ENCODE measurements at places on chromosomes 11 and 22. TPM values are rescaled to one million over a fixed set of nuclear protein-coding genes. Genes with fewer than 3 reads are reported as not detected.

Gene SCGB1A1
- total RNA-seq: not detected

Gene SYNGR1
- not detected for total RNA-seq

- H3K4me1 ChIP-seq: peaks cover 51% of the 10 kb centered on the region
- H3K27me3 ChIP-seq: no peaks in the 10 kb centered on the region
Observed at GRCh38 chr11:95154514-95154913, 64.9 kb downstream of the ENDOD1 start.

GRCh38 chr22:35491908-35492380 is 48.7 kb upstream of the RASD2 start:
- H3K4me3 ChIP-seq: no peak overlapping the region
- H3K4me1 ChIP-seq: no peaks in the 10 kb centered on the region
- H3K27ac ChIP-seq: no peak overlapping the region
- H3K27me3 ChIP-seq: peaks cover 4% of the 10 kb centered on the region
- no peak for DNase-seq
- H3K36me3 ChIP-seq: no peaks in the 10 kb centered on the region

DNA sequence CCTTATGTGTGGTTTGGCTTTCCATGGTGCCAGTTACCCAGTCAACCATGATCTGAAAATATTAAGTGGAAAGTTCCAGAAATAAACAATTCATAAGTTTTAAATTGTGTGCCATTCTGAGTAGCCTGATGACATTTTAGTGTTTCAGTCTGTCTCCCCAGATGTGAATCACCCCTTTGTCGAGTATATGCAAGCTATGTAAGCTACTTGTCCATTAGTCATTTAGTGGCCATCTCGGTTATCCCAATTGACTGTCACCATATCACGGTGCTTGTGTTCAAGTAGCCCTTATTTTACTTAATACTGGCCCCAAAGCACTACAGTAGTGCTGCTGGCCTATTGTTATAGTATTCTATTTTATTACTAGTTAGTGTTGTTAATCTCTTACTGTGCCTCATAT is 44.9 kb downstream of the ATG16L2 start:
- no peak overlapping the region for H3K27ac ChIP-seq
- peaks cover 3% of the 10 kb centered on the region for H3K4me1 ChIP-seq
- no peak overlapping the region for H3K4me3 ChIP-seq
- no peaks in the 10 kb centered on the region for H3K27me3 ChIP-seq
- no peak for DNase-seq

- no peaks in the 10 kb centered on the region for H3K36me3 ChIP-seq
- peaks cover 5% of the 10 kb centered on the region for H3K27me3 ChIP-seq
- H3K4me1 ChIP-seq: peaks cover 9% of the 10 kb centered on the region
Observed at GRCh38 chr11:112541140-112542046, 280.7 kb upstream of the PLET1 start.

- H3K27ac ChIP-seq: peak within 1 kb of the TSS; percentile 94
- peak; percentile 47 for DNase-seq
- H3K4me3 ChIP-seq: peak within 1 kb of the TSS; percentile 99
- no peaks in the 10 kb centered on the region for H3K27me3 ChIP-seq
- peaks cover 5% of the 10 kb centered on the region for H3K36me3 ChIP-seq
- H3K4me1 ChIP-seq: peaks cover 28% of the 10 kb centered on the region
Observed at GRCh38 chr22:43151251-43152002, at the start of gene TSPO. TSS of gene TSPO (plus strand) at chr22:43151559. CDS start at chr22:43159239, 7,680 bp downstream.

GRCh38 chr11:73752903-73753302 is 8.0 kb downstream of the RAB6A start:
- peaks cover 13% of the 10 kb centered on the region for H3K36me3 ChIP-seq
- no peaks in the 10 kb centered on the region for H3K27me3 ChIP-seq
- DNase-seq: no peak
- H3K27ac ChIP-seq: no peak overlapping the region
- peaks cover 23% of the 10 kb centered on the region for H3K4me1 ChIP-seq

DNA sequence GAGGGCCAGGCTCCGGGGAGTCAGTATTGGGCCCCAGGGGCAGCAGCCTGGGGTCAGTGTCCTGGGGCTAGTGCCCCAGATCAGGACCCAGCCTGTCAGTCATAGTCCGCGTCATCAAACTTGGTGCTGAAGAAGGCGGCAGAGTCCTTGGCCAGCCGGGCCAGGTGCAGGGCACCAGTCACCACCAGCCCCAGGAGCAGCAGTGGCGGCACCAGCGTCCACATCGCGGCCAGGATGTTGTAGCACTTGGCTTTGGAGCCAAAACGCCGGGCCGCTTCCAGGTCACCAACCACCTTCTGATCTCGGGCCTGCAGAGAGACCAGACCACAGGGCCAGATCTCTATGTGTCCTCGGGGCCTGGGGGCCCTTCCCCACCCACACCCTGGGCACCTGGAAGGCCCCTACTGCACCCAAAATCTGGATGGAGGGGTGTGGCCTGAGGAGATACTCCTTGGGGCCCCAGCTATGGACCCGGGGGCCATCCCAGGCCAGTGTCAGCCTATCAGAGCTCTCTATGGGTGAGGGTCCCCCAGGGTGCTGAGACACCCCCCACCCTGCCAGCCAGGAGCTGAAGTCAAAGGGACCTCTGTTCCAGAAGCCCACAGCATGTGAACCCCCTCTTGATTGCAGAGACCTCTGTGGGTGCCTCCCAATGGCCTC is 790 bp downstream of the IFITM5 start:
- no peaks in the 10 kb centered on the region for H3K36me3 ChIP-seq
- no peak overlapping the region for H3K27ac ChIP-seq
- DNase-seq: no peak
- no peak overlapping the region for H3K4me3 ChIP-seq

- DNase-seq: peak; percentile 85
- H3K27ac ChIP-seq: peak overlapping the region; percentile 81
- H3K27me3 ChIP-seq: no peaks in the 10 kb centered on the region
Observed at GRCh38 chr22:50526108-50526833, 873 bp upstream of the SCO2 start.

- no peak overlapping the region for H3K4me3 ChIP-seq
- H3K27ac ChIP-seq: no peak overlapping the region
- DNase-seq: no peak
- no peaks in the 10 kb centered on the region for H3K27me3 ChIP-seq
- peaks cover 55% of the 10 kb centered on the region for H3K4me1 ChIP-seq
Observed at GRCh38 chr11:96052921-96053651, 129.2 kb upstream of the MTMR2 start.

Data from activated T-helper 2 cell treated with anti-CD3 and anti-CD28 coated beads, Interferon-gamma antibody, Interleukin-2, Interleukin-4, amounts not matched to agents 10 μg/mL and 5 μg/mL and 100 μg/mL, durations not matched to agents 14 hours and 24 hours and 36 hours (primary cell).